Liver (tissue), 10 donors: ENCODE measurements at places on chromosomes 2 and 18.

DNA sequence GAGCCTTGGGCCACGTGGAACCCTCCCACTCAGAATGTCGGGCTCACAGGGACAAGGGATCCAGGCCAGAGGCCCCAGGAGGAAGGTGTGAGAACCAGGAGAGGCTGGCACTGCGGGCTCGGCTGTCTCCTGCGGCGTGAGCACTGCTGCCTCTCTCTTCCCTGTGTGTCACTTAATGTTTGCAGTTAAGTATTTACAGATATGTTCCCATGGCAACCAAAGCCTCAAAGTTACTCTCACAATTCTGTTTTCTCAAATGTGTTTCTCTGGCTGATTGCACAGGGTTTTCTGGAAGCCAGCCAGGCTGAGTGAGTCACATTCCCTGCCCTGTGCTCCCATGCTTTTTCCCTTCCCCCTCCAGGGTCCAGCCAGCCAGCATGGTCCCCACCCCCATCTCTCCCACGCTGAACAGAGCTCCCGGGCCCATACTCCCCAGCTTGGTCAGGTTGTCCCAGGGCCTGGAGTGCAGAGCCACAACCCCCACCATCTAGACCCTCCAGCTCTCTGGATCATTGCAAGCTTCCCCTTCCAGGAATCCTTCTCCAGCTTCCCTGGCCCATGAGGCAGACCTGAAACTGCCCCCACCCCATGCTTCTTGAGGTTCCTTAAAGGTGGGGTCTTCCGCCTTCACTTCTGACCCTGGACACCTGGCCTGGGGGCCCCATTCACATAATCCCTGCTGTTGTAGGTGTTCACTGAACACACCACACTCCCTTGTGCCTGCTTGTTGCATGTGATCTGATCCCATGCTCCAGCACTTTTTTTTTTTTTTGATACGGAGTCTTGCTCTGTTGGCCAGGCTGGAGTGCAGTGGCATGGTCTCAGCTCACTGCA, 265.9 kb downstream of the CELF4 start:
- H3K4me1 ChIP-seq: peaks cover 10% of the 10 kb centered on the region
- H3K27ac ChIP-seq: no peak overlapping the region
- H3K27me3 ChIP-seq: no peaks in the 10 kb centered on the region

- peaks cover 17% of the 10 kb centered on the region for H3K4me1 ChIP-seq
- H3K4me3 ChIP-seq: no peak within 1 kb of the TSS
- H3K36me3 ChIP-seq: no peaks in the 10 kb centered on the region
Measured at GRCh38 chr2:138779781-138780445, at the start of gene NXPH2. TSS of gene NXPH2 (minus strand) at chr2:138780390. CDS start at chr2:138780241, 149 bp downstream.

GRCh38 chr2:191933307-191934105, 86.6 kb upstream of the CAVIN2 start:
- DNase-seq: no peak
- H3K27ac ChIP-seq: no peak overlapping the region
- H3K27me3 ChIP-seq: no peaks in the 10 kb centered on the region
- H3K4me3 ChIP-seq: no peak overlapping the region

- DNase-seq: no peak
- no peak overlapping the region for H3K27ac ChIP-seq
Measured at GRCh38 chr2:142175813-142176338, 45.1 kb upstream of the LRP1B start.

GRCh38 chr18:61893309-61893970, 633 bp upstream of the RNF152 start:
- peaks cover 14% of the 10 kb centered on the region for H3K36me3 ChIP-seq
- no peaks in the 10 kb centered on the region for H3K27me3 ChIP-seq
- no peaks in the 10 kb centered on the region for H3K4me1 ChIP-seq
